Stimulated activated CD4-positive, alpha-beta T cell treated with anti-CD3 and anti-CD28 coated beads, Interleukin-2, amount 100 ng/mL, for 4 hours (primary cell): ENCODE measurements at places on chromosomes 3 and 15.

DNA sequence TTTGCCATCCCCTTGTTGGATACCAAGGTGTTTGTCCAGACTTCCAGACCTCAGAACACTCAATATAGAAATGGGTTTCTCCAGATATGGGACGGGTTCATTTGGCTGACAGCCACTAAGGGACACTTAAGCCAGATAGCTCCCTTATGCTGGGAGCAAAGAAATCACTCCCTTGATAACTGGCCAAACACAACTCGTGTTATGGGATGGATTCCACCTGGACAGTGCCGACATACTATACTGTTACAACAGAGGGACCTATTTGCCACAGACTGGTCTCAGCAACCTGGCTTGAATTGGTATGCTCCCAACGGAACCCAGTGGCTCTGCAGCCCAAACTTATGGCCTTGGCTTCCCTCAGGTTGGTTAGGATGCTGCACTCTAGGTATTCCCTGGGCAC is 114.0 kb upstream of the PLCL2 start:
- no peak for DNase-seq

DNA sequence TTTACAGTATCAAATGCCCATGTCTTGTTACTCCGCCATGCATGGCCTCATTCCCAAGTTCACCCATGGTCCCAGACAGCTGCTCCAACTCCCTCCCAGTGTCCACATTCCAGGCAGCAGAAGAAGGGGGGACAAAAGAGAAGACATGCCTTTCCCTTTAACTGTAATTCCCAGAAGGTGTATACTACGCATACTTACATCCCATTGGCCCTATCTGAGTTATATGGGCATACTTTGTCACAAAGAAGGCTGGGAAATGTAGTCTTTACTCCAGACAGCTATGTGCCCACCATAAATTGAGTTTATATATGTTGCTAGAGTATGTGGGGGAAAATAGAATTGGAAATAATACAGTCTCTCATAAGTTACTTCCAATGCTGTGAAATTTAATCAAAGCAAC is 70.5 kb downstream of the ERC2 start:
- DNase-seq, result no peak

- DNase-seq, result no peak
These were observed 28.8 kb upstream of the KLF13 start for GRCh38 chr15:31297575-31298456.

GRCh38 chr3:45688194-45688881 is 858 bp upstream of the SACM1L start:
- DNase-seq, result no peak
